ENCODE measurements at places on chromosomes 2 and 18.

DNA sequence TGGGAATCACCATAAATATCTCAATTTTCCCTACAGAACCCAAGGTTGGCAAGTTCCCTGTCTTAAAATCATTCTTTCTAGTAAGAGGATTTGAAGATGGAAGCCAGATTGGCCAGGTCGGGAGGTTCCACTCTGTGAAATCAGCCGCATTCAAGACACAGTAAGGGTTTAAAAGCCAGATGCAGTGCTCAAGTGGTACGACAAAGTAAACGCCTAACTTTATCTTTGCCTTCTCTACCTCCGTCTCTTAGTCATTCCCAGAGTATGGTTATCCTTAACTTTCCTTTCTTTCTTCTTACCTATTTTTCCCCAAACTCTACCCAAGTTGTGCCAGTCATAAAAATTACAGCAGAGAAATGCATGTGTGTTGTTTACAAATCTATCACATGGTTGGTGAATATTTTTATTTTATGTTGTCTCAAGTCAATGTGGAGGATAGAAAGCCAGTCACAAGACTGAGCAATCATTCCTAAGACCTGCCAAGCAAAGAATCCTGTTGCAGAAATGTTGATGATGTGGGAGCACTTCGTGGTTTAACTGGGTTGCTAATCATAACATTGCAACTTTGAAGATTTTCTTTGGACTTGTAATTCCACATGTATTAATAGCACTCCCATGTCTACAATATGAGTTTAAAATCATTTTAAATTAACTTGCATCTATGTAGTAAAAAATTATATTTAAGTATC is 62.6 kb downstream of the SLC40A1 start:
- DNase-seq, result no peak

DNA sequence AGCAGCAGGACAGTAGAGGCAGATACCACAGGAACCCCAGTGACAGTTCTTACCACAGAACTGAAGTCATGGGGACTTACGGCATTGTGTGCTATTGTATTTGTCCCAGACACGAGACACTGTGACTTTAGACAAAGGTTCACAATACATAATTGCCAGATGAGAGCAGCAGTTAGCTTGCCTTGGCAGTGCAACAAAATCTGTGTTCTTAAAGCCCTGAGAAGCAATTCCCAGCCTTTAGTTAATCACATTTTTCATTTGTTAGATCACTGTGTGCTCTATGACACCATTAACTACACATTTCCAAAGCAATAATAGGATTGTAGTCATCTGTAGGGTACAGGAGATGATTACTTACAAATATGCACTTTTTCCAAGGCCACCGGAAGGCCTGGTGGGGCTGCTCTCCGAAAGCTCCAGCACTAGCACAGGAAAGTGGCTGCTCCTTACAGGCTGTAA is 97.5 kb upstream of the LDLRAD4 start:
- no peak for DNase-seq

GRCh38 chr2:68375582-68375981 is 10.5 kb downstream of the PLEK start:
- DNase-seq, result no peak

- no peak for DNase-seq
Measured at GRCh38 chr2:102672107-102672776, 52.9 kb downstream of the SLC9A2 start.

DNA sequence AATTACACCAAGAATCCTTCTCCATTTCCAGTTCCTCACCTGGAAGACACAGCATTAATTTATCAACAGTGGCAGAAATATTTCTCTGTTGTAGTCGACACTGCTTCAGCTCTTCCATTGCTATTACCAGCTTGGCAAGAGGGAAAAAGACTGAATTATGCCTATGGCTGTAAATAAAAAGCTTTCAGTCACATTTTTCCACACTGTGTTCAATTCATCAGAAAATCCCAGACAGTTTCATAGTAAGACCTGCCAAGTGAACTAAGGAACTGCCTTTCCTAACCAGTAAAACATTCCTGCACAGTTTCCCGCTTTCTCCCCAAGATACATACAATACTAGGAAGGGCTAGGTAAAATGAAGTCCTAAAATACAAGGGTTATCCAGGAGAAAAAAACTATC is 94.7 kb downstream of the EXOC6B start:
- DNase-seq, result no peak

All from activated CD8-positive, alpha-beta memory T cell treated with anti-CD3 and anti-CD28 coated beads for 1 hour (primary cell).